CD4-positive, alpha-beta T cell treated with Interferon alpha-2 for 1 hour (primary cell): ENCODE measurements at places on chromosomes 3 and 15.

GRCh38 chr3:51396401-51396800 lies 5.3 kb downstream of the RBM15B start:
- DNase-seq, result no peak

DNA sequence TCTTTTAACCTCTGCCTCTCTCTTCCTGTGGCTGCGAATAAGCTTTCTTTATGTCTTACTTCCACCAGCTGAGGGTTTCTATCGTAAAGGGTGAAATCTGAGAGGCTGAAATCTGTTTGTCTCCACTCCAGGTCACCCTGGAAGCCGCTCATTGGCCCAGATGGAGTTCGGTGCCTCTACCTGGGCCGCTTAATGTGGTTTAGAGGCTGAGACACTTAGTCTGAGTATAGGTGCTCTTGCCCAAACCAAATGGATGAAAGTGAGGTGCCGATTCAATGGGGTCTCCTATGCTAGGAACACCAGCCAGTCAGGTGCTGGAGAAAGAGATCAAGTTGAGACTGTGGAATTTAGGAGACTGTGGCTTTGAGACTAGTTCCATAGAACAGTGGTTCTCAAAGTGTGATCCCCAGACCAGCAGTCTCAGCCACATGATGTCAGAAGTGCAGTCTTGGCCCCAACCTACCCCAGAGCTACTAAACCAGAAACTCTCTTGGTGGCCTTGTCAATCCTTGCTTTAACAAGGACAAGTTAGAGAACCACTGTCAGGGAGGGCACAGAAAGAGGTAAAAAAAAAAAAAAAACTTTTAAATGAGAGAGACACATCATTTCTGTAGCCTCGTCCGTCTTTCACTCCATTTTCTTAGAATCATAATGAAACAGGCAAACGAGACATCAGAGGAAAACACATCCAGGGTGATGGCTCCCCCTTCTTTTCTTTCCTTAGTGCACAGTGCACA lies 54.9 kb upstream of the CCR2 start:
- no peak for DNase-seq

DNA sequence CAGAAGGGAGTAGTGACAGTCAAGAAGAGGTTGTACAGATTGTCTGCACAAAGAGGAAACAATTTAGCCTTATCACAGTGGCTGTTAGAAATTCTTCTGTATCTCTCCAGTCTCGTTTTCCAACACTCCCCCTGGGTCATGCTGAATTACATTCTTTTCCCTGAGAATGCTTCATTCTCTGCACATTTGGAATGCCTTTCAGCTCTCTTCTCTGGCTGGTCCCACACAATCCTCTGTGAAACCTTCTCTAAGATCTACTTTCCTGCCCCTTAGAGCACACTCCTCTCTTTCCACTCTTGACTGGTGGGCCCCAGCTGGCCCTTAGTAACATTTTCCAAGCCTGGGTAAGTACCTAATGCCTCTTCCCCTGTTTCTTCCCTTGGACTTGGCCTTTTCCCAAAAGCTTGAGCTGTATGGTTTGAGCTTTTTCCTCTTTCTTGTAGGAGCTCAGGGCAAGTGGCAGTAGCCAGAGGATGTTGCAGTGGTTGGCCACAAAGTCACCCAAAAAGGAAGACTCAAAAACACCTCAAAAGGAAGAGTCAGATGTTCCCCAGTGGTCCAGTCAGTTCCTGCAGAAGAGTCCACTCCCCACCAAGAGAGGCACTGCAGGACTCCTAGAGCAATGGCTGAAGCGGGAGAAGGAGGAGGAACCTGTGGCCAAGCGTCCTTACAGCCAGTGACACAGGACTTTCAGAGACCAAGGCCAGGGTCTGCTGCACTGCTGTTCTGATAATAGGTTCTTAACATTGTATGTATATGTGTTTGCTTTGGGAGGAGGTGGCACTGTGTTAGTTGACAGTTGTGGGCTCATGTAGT lies 25.7 kb downstream of the HMCES start:
- no peak for DNase-seq

- DNase-seq, result no peak
These were observed 55.6 kb upstream of the SEMA6D start for GRCh38 chr15:47661661-47662180.
